A549 treated with dexamethasone at 1 μM for 4 hours (cell line): ENCODE measurements at places on chromosomes 13 and 19. TPM values are rescaled to one million over a fixed set of nuclear protein-coding genes. Genes with fewer than 3 reads are reported as not detected.

Gene KLF12
- total RNA-seq = 1.6 to 3.4 TPM (median 3.0 TPM) in 5 replicates

Gene ZNF737
- total RNA-seq = 0.06 to 0.15 TPM (median 0.06 TPM) in 3 of 5 replicates, not detected in the others

Gene SIAH3
- not detected in 5 replicates for total RNA-seq

Gene RXFP2
- not detected in 5 replicates for total RNA-seq

Gene CAPNS1
- total RNA-seq = 1,596 to 2,458 TPM (median 2,269 TPM) in 5 replicates

Gene PLPP2
- total RNA-seq = 72.3 to 101 TPM (median 93.8 TPM) in 5 replicates

Gene CYP2A6
- total RNA-seq = 0.07 TPM in 1 of 5 replicates, not detected in the others

Gene EFNB2
- 4.2 to 4.9 TPM (median 4.5 TPM) in 5 replicates for total RNA-seq

Gene PRR19
- total RNA-seq = 3.4 to 4.5 TPM (median 3.6 TPM) in 5 replicates

Gene MCF2L
- total RNA-seq = 0.27 to 0.53 TPM (median 0.38 TPM) in 5 replicates

Gene POSTN
- 0.02 to 0.09 TPM (median 0.06 TPM) in 5 replicates for total RNA-seq

Gene ALOX5AP
- total RNA-seq = 9.0 to 14.0 TPM (median 11.4 TPM) in 5 replicates

Gene SGCG
- total RNA-seq = not detected in 5 replicates

Gene MYO1F
- 0.22 to 0.39 TPM (median 0.28 TPM) in 5 replicates for total RNA-seq

Gene OR4F17
- not detected in 5 replicates for total RNA-seq

Gene DACH1
- total RNA-seq = not detected in 5 replicates

Gene OSCAR
- 0.15 to 0.33 TPM (median 0.27 TPM) in 5 replicates for total RNA-seq

Gene SYNGR4
- total RNA-seq = 2.3 to 3.7 TPM (median 2.8 TPM) in 5 replicates

Gene CAMSAP3
- total RNA-seq = 3.7 to 7.6 TPM (median 6.1 TPM) in 5 replicates

Gene ZNF829
- total RNA-seq = 0.31 to 0.73 TPM (median 0.37 TPM) in 5 replicates

Gene U2AF1L4
- 23.2 to 30.8 TPM (median 26.5 TPM) in 5 replicates for total RNA-seq

Gene EHD2
- total RNA-seq = 104 to 181 TPM (median 172 TPM) in 5 replicates

Gene PPFIA3
- total RNA-seq = 4.2 to 6.2 TPM (median 5.9 TPM) in 5 replicates

Gene ZNF14
- 2.0 to 2.5 TPM (median 2.1 TPM) in 5 replicates for total RNA-seq

Gene SUGP2
- 17.5 to 33.3 TPM (median 28.1 TPM) in 5 replicates for total RNA-seq

Gene TMEM255B
- total RNA-seq = 0.87 to 1.3 TPM (median 0.93 TPM) in 5 replicates

Gene GPR4
- 0.25 to 0.58 TPM (median 0.36 TPM) in 5 replicates for total RNA-seq
